ENCODE measurements at places on chromosomes 7 and 10. TPM values are rescaled to one million over a fixed set of nuclear protein-coding genes. Genes with fewer than 3 reads are reported as not detected.

- H3K27me3 ChIP-seq: peaks cover 8% of the 10 kb centered on the region
- no peak overlapping the region for H3K27ac ChIP-seq
These were observed 13.5 kb upstream of the ADAM22 start for GRCh38 chr7:87920578-87920977.

- no peak overlapping the region for H3K4me3 ChIP-seq
- no peaks in the 10 kb centered on the region for H3K27me3 ChIP-seq
- no peak for DNase-seq
- H3K36me3 ChIP-seq: no peaks in the 10 kb centered on the region
- H3K27ac ChIP-seq: no peak overlapping the region
These were observed 86.5 kb downstream of the OTUD1 start for GRCh38 chr10:23525406-23525805.

The MEOX2 gene
- not detected for total RNA-seq

The ZP3 gene
- total RNA-seq: 2.3 TPM

GRCh38 chr10:93420091-93420490 is 62.0 kb downstream of the MYOF start:
- peaks cover 16% of the 10 kb centered on the region for H3K4me1 ChIP-seq
- peaks cover 2% of the 10 kb centered on the region for H3K27me3 ChIP-seq
- H3K36me3 ChIP-seq: no peaks in the 10 kb centered on the region
- H3K27ac ChIP-seq: no peak overlapping the region
- DNase-seq: no peak

GRCh38 chr10:117675514-117676055 is 133.0 kb downstream of the EMX2 start:
- no peak overlapping the region for H3K4me3 ChIP-seq
- H3K36me3 ChIP-seq: no peaks in the 10 kb centered on the region
- no peaks in the 10 kb centered on the region for H3K4me1 ChIP-seq
- no peak overlapping the region for H3K27ac ChIP-seq

- no peaks in the 10 kb centered on the region for H3K36me3 ChIP-seq
- H3K4me3 ChIP-seq: no peak overlapping the region
- no peaks in the 10 kb centered on the region for H3K4me1 ChIP-seq
- no peak overlapping the region for H3K27ac ChIP-seq
- no peak for DNase-seq
These were observed 116.4 kb upstream of the MKI67 start for GRCh38 chr10:128242641-128243040.
